ENCODE measurements at places on chromosomes 1 and 21.
A peak's percentile ranks its signal among the peaks of the same experiment; 100 is the strongest.

DNA sequence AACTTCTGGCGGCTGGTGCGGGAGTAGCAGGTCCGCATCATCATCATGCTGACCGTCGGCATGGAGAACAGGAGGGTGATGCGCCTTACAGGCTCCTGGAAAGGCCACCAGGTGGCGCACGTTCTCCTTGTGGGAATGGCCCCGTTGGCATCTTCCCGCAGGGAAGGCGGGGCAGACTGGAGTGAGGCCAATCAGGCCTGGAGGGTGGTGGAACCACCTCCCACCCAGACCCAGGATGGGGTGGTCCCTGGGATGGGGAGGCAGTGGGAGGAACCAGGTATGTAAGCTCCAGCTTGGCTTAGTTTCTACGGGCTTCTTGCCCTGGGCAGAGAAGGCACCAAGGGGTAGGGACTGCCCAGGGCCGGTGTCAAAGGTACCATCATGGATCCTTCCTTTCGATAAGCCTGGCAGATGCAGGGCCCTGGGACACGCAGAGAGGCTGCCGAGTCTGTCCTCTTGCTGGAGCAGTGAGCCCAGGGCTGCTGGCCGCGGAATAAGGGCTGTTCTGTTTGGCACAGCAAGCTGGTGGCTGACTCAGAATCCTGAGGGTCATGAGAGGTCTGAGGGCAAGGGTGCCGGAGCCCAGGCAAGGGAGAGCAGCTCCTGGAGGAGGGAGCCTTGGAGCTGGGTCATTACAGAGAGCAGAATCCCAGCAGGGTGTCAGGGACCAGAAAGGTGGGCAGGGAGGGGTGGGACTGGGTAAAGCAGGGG is 8.7 kb upstream of the LGR6 start:
- peak; percentile 92 for DNase-seq

GRCh38 chr1:234632225-234632624 is 22.2 kb upstream of the IRF2BP2 start:
- no peak for DNase-seq

DNA sequence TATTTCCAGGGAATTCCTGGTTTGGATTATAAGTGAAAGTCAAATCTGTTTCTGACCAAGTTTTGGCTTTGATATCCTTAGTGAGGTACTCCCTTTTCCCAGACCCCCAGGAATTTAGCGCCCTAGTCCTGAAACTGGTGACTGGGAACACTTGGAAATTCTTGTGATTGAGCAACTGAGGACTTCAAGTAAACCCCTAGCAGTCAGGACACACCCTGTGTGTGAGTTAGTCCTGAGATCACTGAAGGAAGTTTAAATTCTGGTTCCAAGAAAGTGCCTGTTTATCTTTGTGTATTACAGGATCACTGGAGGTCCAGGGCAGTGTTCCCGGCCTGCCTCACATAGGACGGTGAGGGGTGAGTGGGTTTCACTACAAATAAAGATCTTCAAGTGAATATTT is 95.1 kb upstream of the F3 start:
- DNase-seq: no peak

- no peak for DNase-seq
These were observed 392.5 kb upstream of the ESRRG start for GRCh38 chr1:217115404-217116380.

DNA sequence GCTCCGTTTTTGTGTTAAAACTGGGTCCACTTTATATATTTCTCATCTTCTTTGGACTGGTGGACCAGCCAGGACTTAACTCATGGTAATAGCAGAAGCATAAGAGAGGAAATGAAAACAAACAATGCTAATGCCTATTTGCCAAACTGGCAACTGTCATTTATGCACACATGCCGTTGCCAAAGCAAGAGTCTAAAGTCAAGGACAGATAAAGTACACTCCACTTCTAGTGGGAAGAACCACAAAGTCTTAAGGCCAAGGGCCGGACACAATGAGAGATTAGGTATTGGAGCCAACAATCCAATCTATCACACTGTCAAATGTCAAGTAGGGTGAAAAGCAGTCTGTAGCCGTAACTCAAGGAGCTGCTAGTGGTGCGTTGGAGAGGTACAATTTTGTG is 157.7 kb downstream of the LYPLAL1 start:
- DNase-seq: no peak

DNA sequence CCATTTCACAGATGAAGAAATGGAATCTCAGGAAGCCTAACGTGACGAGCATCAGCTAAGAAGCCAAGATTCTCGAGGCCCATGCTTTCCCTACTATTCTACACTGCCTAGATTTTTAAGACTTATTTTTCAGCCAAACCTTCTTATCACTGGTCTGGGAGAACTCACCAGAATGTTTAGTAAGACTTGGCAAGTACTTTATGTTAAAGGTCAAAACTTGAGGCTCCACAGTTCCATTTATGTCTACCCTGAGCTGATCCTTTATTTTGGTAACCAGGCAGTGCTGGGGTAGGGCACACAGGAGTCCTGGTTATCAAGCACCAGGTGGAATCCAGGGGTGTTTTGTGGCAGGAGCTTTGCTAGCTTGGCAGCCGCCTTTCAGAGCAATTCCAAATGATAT is 16.8 kb downstream of the PLXNA2 start:
- DNase-seq: no peak

DNA sequence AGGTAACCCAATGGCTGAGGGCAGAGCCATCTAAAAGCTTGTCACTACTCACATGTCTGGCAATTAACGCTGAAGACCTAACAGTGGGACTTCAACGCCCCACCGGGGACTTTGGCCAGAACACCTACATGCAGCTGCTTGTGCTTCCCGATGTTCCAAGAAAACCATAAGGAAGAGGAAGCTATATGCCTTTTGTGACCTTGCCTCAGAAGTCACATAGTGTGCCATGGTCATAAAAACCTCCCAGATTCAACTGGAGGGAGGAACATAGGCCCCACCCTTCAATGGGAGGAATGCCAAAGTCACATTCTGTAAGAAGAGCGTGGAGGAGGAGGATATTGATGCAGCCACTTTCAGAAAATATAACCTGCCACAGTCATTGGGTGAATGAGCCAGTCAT is 147.8 kb upstream of the MAGI3 start:
- no peak for DNase-seq

DNA sequence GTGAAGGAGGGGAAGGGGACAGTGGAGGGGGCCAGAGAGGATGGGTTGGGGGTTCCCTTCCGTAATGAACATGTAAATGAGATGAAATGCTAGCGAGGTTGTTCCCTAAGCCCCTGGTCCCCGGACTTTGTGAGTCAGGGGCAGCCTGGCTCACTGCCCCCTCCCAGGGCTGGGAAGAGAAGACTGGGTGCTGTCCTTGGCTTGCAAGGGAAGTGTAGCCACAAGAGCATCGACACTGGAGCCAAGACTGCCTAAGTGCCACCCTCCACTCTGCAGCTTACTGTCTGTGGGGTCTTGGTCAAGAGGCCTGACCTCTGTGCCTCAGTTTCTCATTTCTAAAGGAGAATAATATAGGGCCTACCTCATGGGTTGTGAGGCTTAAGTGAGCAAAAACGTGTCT is 483 bp downstream of the PEAR1 start:
- DNase-seq: no peak

GRCh38 chr1:82299056-82299455 is 498.3 kb downstream of the ADGRL2 start:
- DNase-seq: no peak

DNA sequence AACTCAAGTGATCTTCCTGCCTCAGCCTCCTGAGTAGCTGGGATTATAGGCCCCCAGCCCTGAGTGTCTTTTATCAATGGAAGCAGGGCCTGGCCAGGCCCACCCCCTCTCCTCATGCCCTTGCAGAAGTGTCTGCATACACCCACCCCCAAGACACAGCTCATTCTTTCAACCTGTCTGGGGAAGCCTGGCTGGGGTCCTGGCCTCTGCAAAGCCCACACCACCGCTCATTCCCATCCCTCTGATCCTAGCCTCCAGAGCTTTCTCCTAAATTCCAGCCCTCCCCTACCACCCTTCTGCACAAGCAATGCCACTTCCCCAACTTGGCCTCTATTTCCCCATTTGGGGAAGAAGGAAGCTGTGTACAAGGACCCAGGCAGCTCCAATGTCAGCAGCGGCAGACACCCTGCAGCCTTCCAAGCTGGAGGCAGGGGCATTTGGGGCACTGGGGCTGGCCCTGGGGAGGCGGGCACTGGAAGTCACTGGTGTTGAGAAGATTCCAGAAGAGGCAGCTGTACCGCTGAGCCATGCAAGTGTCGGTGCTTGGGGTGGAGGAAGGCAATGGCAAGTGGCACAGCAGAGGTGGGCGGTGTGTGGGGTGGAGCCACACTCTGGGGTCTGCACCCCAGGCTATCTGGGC is 33.7 kb upstream of the ARF1 start:
- DNase-seq: no peak

- DNase-seq: peak; percentile 5
These were observed 1109.3 kb upstream of the B3GALT2 start for GRCh38 chr1:194295685-194296084.

Data from NCI-H1694 treated with DMSO at 0.1 percent for 48 hours (cell line).